H1 (cell line): ENCODE measurements at places on chromosomes 5 and 9.

DNA sequence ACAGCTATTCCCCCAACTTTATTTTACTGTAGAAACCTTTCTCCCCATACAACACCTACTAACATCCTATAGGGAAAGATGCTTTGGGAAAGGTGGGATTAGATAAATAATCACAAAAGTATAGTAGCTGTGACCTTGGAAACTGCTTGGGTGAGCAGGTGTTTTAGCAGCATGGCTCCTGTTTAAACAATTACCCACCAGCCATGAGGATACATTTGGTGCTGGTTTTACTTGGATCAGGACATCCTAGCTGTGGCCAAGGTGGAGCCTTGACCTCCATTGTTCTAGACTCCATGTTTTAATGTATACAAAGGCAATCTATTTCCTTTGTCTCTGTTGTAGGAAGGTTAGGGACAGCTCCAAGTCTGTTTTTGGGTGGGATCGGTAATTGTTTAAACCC, 56.8 kb upstream of the ALDH1B1 start:
- peak; percentile 13 for DNase-seq

- DNase-seq = no peak
Observed at GRCh38 chr5:134458234-134459009, 46.7 kb upstream of the CDKN2AIPNL start.

DNA sequence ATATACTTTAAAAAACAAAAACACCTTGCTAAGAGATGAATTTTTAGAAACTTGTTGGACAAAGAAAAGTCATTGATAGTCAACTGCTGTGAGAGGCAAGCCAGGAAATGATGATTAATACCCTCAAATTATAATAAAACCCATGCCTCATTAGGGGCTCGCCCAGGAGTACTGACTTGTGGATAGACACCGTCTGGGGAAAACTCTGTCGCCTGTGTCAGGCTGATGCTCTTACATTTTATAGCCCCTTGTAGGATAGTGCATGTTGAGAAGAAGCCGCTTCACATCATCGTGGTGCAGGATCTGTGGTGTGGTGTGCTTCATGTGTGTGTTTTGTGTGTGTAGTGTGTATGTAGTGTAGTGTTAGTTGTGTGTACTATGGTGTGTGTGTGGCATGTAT, 39.1 kb downstream of the SYK start:
- DNase-seq = no peak

DNA sequence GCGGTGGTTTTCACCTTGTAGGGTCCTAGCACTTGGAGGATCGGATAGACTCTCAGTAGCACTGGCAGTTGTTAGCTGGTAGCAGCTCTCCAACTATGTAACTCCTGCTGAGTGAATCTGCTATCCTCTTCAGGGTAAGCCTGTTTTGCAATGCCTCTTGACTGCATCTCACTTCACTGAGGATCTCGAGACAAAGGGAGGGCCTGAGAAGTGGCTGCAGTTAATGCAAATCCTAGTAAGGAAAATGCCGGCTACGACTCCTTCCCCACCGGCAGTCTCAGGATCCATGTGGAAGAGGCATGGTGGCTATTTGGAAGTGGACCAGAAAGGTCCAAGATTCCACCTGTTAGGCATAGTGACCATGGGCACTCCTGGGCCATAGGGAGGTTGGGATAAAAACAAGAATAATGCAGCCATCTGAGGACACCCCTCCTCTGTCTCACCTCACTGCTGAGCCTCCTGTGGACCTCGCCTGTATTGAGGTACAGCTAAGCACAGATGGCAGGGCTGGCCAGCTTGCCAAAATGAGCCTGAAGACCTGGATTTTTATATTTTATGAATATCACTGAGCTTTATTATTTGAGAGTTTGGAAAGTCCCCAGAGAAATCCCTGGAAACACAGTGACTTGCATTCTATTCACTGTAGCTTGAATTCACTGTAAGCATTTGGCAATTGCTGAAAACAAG, 146.0 kb downstream of the LIFR start:
- no peak for DNase-seq

DNA sequence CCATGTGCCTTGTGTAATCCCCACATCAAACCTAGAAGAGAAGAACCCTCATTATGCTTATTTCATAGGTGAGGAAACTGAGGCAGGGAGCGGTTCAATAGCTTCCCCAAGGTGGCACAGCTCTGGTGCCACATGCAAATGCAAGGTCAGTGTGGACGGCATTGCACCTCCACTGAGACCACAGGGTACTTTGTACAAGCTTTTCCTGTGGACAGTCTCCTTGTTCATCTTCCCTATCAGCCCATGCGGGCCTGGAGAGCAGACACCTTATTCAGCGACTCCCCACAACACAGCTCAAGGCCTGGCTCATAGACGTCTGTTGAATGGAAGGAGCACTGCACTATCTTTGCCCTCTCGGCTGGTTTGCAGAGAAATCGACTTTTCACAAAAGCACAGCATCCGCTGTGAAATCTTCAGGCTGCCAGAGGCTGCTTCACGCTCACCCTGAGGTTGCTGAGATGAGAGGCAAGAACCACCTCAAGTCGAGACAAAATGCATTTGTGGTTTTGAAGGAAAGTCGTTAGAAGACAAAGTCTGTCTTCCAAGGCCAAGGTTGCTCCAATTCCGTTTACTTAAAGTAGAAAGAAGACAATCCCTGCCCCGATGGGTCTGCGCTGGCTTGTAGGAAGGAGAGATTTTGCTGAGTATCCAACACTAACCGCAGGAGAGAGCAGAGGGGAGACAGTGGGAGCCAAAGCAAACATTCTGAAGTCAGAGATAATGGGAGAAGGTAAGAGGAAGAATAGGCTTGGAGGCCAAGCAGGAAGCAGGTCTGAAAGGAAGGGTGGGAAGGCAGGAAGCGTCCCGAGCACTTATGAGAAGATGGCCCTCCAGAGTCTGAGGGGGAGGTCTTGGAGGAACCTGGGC, 34.2 kb upstream of the STRBP start:
- no peak for DNase-seq

GRCh38 chr5:860506-861150, 9.8 kb upstream of the ZDHHC11 start:
- no peak for DNase-seq

DNA sequence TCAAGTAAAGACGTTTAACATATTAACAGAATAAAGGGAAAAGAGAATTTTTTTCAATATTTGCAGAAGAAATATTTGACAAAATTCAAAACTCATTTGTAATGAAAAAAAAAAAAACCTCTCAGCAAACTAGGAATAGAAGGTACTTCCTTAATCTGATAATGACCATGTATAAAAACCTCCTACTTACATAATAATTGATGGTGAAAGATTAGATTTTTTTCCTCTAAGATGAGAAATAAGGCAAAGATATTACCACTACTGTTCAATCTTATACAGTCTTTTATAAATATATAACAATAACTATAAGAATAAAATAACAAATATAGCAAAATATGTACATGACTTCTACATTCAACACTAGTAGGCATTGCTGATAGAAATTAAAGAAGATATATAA, 424.6 kb upstream of the KLF4 start:
- DNase-seq = no peak

- DNase-seq = no peak
Observed at GRCh38 chr5:96942911-96943310, 7.0 kb downstream of the LNPEP start.

GRCh38 chr5:178152491-178153444, 917 bp downstream of the NHP2 start:
- DNase-seq = no peak

DNA sequence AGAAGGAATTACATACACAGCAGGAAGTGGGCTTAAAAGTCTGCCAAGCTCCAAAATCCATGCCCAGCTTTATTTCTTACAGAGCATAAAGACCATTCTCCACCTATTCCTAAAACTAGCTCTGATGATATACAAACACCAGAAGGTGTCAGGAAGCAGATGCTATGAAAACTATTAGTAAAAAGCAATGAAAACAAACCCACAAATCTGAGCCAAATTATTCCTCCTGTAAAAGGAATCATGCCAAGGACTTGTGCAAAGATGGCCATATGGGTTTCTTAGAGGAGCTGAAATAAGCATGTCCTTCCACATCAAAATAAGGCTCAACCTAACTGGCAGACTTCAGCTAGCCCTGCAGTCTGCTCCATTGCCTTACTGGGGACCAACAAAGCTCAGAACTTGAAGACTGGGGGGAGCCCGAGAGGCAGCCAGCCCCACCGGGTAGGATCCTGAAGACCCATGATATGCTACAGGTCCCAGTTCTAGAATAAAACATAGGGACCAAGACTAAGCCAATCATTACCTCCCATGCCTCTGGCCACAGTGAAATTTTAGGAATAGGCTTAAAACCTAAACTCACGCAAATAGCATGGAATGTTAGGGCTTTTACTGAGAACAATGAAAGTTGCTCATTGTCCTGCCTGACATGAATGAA, 42.8 kb upstream of the GABRP start:
- DNase-seq = peak; percentile 36

DNA sequence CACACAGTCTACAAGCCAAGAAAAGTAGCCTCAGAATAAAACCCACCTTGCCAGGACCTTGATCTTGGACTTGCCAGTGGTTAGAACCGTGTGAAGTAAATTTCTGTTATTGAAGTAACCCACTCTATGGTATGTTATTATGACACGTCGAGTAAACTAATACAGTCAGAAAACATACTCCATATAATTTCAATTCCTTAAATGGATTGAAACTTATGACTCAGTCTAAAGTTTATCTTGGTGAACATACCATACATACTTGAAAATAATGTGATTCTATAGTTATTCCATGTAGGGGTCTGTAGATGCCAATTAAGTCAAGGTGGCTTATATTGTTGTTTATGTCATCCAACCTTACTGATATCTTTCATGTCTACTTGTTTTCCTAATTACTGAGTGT, 950.7 kb downstream of the TLE4 start:
- DNase-seq = no peak

GRCh38 chr5:150300496-150301169, 2.1 kb downstream of the ARSI start:
- DNase-seq = no peak
